Activated CD8-positive, alpha-beta memory T cell treated with anti-CD3 and anti-CD28 coated beads for 1 hour (primary cell): ENCODE measurements at places on chromosomes 7 and 10.

DNA sequence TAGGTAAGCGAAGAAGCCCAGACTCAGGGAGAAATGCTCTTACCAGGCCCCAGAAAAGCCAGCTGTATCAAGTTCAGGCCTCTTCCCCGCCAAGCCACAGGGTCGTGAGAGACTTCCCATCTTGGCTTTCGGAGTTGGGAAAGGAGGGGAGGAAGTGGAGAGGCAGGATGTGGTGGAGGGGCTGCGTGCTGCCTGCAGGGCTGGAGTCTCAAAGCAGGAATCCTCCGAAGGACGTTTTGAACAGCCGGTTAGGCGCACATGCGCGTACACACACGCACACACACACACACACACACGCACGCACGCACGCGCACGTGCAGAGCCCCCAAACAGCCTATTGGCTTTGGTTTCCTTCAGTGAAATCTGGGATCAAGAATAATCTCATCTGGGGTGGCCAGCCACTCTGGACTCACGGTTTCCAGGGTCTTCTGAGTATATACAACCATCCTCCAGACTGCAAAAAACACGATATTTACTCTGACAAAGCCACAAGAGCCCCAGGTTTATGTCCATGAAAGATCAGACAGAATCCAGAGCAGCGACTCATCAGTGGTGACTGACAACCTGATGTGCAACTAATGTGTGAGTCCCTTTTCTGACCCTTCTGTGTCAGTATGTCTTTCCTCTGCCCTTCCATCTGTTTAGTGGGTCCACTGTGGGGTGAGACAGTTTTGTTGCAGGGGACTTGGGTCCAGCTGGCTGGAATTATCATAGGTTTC lies 115.0 kb upstream of the ZNF438 start:
- DNase-seq = no peak

DNA sequence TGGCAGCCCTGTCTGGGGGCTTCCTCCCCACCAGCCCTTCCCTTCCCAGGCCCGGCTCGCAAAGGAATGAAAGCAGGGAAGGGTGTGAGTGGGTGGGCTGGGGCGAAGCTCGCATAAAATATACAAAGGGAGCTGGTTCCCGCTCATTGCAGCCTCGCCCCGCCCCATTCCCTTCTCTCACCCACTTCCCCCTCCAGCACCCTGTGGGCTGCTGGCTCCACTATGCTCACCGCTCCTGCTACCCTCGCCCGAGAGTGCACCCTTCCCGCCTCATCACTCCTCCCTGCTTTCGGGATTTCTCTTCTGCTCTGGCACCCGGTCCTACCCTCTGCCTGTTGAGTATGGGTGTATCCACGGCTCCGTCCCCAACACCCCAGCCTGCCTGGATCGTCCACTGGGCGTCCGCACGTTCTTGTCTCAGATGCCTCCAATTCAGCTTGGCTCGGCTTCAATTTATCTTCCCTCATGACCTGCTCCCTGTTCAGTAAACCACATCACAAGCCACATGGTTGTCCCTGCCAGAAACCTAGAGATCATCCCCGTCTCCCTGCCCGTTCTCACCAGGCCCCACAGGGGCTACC lies 14.4 kb upstream of the TTYH3 start:
- no peak for DNase-seq

DNA sequence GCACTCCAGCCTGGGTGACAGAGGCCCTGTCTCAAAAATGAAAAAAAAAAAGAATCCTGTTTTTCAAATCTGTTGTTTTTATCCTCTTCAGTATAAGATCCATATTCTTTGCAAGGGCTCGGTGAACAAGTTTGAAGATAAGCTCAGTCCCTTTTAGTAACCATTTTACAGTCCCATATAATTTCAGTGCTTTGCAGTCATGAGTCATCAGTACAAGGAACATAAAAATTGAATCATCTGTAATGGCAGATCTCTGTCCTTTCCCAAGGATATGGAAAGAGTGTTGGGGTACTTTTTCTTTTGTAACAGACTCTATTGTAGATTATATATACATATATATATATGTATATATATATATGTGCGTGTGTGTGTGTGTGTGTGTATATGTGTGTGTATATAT lies 52.2 kb upstream of the ZPBP start:
- DNase-seq = no peak

- DNase-seq = no peak
Measured at GRCh38 chr10:54904833-54905232, 103.8 kb upstream of the PCDH15 start.

GRCh38 chr7:142636751-142637150 lies 112.5 kb upstream of the PRSS1 start:
- peak; percentile 18 for DNase-seq

GRCh38 chr10:121154846-121155245 lies 303.7 kb downstream of the WDR11 start:
- DNase-seq = no peak
